ENCODE measurements at places on chromosomes 12 and 14. TPM values are rescaled to one million over a fixed set of nuclear protein-coding genes. Genes with fewer than 3 reads are reported as not detected.

The TAS2R7 gene
- total RNA-seq = not detected

- DNase-seq = peak; percentile 77
- no peaks in the 10 kb centered on the region for H3K36me3 ChIP-seq
- no peaks in the 10 kb centered on the region for H3K27me3 ChIP-seq
- peaks cover 5% of the 10 kb centered on the region for H3K4me1 ChIP-seq
These were observed 25.6 kb downstream of the CALCOCO1 start for GRCh38 chr12:53701518-53702264.

- no peaks in the 10 kb centered on the region for H3K36me3 ChIP-seq
- H3K27ac ChIP-seq = no peak overlapping the region
- H3K27me3 ChIP-seq = no peaks in the 10 kb centered on the region
These were observed 9.9 kb upstream of the CEP83 start for GRCh38 chr12:94469522-94469921.

DNA sequence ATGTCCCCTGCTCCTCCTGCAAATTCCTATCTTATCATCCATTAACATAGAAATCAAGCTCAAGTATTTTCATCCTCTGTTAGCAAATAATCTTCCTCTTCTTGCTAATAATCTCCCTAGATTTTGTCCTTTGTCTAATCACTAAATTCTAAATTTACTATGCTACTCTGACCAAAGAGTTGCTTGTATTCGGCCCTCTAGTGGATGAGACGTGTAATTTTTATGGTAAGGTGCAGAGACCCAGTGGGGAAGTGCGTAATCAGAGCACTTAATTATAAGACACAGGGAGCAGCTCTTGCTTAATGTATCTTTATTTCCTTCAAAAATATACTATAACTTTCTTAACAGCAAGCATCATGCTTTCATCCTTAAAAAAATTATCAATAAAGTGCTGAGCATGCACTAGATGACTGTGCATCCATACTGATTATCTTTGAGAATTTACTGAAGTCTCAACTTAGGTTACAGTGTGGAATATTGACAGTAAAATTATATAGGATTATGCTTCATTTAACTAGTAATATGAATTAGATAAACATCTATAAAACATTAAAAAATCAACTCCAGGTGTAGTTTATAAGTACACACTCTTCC, 212.6 kb downstream of the SLC16A7 start:
- no peak overlapping the region for H3K27ac ChIP-seq
- no peaks in the 10 kb centered on the region for H3K27me3 ChIP-seq
- H3K36me3 ChIP-seq = no peaks in the 10 kb centered on the region
- no peaks in the 10 kb centered on the region for H3K4me1 ChIP-seq
- no peak overlapping the region for H3K4me3 ChIP-seq

The AQP2 gene
- total RNA-seq = not detected

DNA sequence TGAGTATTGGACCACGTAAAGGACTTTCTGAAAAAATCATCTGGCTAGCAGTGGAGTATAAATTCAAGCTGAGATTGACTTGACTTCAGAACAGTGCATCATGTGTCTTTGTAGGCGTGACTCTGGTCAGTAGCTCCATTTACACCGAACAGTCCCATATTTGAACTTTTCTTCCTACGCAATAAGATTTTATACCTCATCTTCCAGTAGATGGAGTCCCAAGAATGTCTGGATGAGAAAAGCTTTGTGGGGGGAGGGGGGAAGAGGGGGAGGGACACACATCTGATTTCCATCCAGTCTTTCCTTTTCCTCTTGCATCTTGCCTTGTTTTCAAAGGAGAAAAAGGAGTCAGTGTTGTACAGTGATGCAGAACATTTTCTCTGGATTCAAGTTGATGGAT, 241.0 kb downstream of the EMP1 start:
- H3K36me3 ChIP-seq = no peaks in the 10 kb centered on the region
- no peaks in the 10 kb centered on the region for H3K27me3 ChIP-seq
- no peak overlapping the region for H3K4me3 ChIP-seq
- no peak for DNase-seq

The ANO2 gene
- total RNA-seq = not detected

The SDR9C7 gene
- total RNA-seq = not detected

DNA sequence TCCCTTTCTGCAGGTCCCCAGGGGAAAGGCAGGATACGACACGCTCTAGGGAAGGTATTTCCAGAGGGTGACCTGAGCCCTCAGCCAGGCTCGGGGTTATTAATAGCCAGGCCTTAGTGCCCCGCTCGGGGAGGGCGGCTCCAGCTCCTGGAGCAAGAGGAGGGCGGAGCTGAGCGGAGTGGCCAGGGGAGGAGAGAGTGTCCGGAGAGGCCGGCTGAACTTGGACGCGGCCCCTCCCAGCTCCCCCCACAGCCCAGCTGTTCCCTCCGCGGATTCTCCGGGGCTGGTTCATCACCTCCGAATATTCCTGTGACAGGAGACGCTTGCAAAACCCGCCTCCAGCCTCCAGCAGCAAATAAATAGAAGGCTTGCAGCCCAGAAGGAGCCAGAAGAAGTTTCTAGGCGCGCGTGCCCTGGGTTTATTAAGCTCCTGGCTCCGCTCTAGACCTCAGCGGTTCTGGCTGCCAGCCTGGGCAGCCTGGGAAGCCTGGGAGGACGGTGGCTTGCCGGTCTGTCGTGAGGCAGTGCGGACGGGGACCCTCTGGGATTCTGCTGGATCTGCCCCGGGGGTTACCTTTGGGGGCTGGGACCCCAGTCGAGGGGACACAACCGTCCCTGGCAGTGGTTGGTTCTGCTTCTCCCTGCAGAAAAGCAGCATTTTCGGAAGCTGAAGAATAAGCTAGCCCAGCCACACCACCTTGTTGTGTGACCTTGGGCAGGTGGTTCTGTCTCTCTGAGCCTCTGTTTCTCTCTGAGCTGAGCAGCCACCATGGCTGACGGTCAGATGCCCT, at the start of gene HSPB8:
Gene HSPB8, plus strand, starts transcription at position 388 of the 791 bp plus-strand sequence. Its CDS starts 382 bp downstream, at position 770.
- H3K27ac ChIP-seq = no peak within 1 kb of the TSS
- no peaks in the 10 kb centered on the region for H3K4me1 ChIP-seq
- no peaks in the 10 kb centered on the region for H3K36me3 ChIP-seq
- H3K4me3 ChIP-seq = no peak within 1 kb of the TSS
- no peaks in the 10 kb centered on the region for H3K27me3 ChIP-seq
- no peak for DNase-seq

GRCh38 chr14:67423424-67423823, 11.5 kb upstream of the PLEK2 start:
- no peak for DNase-seq
- peaks cover 25% of the 10 kb centered on the region for H3K27me3 ChIP-seq
- H3K4me3 ChIP-seq = no peak overlapping the region
- H3K36me3 ChIP-seq = no peaks in the 10 kb centered on the region
- H3K4me1 ChIP-seq = no peaks in the 10 kb centered on the region

DNA sequence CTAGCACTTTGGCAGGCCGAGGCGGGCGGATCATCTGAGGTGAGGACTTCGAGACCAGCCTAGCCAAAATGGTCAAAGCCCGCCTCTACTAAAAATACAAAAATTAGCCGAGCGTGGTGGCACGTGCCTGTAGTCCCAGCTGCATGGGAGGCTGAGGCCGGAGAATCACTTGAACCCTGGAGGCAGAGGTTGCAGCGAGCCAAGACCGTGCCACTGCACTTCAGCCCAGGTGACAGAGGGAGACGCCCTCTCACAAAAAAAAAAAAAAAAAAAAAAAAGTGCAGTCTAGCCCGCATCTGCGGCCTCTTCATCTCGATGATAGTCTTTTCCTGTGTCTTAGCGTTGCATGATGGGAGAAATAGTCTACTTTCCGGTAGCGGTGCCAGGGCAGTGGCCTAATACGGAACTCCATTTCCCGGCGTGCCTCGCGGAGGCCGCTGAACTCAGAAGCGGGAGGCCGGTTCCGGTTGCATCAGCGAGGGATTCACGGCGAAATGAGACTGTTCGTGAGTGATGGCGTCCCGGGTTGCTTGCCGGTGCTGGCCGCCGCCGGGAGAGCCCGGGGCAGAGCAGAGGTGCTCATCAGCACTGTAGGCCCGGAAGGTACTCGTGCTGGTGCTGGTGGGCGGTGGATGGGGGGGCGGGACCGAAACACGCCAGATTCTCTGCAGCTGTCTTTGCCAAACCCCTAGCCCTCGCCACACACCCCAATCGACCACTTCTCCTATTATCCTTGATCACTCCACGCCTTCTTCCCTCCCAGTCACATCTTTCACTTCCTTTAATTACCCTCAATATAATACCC, at the start of gene MARS1:
Gene MARS1, plus strand, starts transcription at position 472 of the 805 bp plus-strand sequence. Its CDS starts 23 bp downstream, at position 495.
- DNase-seq = peak; percentile 96
- peaks cover 5% of the 10 kb centered on the region for H3K36me3 ChIP-seq
- peak within 1 kb of the TSS; percentile 86 for H3K27ac ChIP-seq
- H3K4me3 ChIP-seq = peak within 1 kb of the TSS; percentile 95

The NOXRED1 gene
- 1.5 TPM for total RNA-seq
